Activated CD4-positive, alpha-beta memory T cell treated with anti-CD3 and anti-CD28 coated beads, Interleukin-2, amount 10 ng/mL, durations not matched to agents 7 days and 5 days (primary cell): ENCODE measurements at places on chromosomes 2 and 18. TPM values are rescaled to one million over a fixed set of nuclear protein-coding genes. Genes with fewer than 3 reads are reported as not detected.

The VAMP5 gene
- 89.6 TPM for total RNA-seq

DNA sequence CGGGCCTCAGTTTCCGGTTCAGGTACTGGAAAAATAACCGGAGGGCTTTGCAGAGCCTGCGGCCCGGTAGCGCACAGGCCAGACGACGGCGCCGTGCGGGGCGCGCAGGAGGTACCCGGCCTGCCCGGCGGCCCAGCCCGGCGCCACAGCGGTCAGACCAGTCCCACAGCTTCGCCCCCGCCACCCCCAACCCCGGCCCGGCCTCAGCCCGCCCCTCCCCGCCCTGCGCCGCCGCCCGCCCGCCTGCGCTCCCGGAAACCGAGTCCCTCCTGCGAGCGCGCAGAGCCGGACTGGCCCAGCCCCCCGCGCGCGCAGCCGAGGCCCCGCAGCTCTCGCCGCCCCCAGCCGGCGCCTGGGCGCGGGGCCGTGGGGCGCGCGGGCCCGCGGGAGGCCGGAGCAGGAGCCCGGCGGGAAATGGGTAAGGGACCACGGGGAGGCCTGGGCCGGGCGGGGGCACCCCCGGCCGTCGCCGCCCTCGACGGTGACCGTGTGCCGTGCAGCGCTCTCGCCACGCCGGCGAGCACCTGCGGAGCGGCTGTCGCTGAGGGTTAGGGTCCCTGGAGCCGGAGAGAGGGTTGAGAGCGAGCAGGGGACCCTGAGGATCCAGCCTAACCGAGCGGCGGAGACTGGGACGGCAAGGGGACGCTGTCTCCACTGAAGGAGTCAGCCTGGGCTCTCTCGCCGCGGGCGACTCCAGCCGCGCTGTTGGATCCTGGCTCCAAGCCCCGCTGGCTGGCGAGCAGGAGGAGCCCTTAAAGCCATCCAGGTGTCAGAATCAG lies 16.5 kb upstream of the PSD4 start:
- DNase-seq: peak; percentile 57

DNA sequence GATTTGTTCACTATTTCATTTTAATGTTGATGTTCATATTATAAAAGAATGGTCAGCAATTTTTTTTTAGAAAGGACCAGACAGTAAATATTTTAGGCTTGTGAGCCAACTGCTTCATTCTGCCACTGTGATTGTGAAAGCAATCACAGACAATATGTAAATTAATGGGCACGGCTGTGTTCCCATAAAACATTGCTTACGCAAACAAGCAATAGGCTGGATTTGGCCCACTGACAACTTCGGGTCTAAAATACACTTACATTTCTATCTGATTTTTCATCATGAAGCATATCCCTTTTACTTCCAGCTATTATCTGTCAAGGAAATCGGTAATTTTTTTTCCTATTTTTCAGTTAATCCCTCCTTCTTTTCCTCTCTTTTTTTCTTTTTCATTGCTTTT lies 182.2 kb upstream of the CDH2 start:
- DNase-seq: no peak

DNA sequence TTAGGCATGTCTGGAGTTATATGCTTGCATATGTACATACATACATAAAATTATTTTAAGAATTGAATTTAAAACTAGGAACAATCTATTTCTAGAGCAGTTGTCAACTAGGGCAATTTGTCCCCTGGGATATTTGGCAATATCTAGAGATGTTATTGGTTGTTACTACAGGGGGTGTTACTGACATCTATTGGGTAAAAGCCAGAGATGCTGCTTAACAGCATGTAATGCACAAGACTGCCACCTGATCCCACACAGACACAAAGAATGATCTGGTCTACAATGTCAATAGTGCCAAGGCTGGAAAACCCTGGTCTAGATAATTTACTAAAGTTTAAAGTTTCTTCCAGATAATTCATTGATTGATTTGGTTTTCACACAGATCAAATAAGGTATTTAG lies 185.3 kb downstream of the NYAP2 start:
- DNase-seq: no peak

- DNase-seq: no peak
Measured at GRCh38 chr2:120271711-120272379, 19.2 kb downstream of the RALB start.

DNA sequence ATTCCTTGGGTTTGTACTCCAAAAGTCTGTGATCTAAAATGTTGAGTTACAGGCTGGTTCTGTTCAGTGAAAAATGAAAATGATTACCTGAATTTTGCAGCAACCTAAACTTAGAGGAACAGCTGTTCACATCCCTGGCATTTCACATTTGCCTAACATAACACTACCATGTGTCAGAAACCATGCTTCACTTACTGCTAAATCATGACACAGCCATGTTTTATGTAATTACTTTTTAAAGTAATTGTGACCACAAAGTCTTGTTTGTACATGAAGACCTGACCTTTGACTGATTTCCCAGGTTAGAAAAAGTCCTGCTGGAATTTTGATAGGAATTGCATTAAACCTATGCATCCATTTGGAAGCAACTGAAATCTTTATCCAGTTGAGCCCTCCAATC lies 79.1 kb downstream of the FAM168B start:
- DNase-seq: no peak

The RASGRP3 gene
- 8.4 TPM for total RNA-seq

GRCh38 chr2:44943031-44943692 lies 1.7 kb downstream of the SIX3 start:
- DNase-seq: no peak

The DUSP2 gene
- total RNA-seq: 40.8 TPM

GRCh38 chr2:189421644-189422043 lies 19.6 kb upstream of the WDR75 start:
- DNase-seq: no peak

GRCh38 chr2:96961210-96961950 lies 25.0 kb downstream of the FAM178B start:
- DNase-seq: no peak

DNA sequence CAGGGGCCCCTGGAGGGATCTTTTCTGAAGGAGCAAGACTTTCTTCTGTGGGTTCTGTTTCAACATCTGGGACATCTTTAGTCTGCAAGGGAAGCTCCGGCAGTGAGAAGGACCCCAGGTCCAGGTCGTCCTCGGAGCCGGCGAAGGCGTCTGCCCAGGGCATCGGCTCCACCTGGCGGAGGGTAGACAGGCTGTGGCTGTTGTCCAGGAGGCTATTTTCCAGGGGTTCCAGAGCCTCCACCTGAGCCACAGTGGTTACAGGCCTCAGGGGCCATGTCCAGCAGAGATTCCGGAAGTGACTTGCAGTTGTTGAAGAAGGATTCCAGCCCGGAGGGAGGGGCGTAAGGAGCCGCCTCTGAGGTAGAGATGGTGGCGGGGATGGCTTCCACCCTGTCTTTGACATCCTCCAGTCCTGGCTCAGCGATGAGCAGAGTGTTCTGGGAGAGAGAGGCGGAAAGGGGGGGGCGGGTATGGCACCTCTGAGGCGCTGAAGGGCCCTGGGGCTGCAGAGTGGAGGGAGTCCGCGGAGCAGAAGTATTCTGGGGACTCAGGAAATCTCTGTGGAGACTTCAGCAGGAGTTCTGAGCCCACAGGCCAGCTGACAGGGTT lies 891.3 kb upstream of the LRRTM1 start:
- no peak for DNase-seq

DNA sequence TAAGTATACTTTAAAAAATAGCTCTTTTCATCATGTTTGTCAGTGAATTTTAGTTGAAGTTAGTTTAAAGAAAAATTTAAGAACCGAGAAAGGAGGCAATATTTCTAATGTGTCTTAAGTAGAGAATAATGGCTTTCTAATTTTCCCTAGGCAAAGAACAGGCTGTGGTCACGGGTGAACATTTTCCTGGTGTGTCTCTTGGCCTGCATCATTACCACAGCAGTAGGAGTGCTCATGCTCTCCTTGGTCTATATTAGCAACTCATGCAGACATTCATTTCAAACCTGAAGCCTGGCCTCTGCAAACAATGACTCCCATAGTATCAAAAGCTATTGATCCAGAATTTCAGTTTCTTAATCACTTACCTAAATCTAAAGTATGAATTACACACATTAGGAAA lies 57.4 kb downstream of the C18orf54 start:
- no peak for DNase-seq

DNA sequence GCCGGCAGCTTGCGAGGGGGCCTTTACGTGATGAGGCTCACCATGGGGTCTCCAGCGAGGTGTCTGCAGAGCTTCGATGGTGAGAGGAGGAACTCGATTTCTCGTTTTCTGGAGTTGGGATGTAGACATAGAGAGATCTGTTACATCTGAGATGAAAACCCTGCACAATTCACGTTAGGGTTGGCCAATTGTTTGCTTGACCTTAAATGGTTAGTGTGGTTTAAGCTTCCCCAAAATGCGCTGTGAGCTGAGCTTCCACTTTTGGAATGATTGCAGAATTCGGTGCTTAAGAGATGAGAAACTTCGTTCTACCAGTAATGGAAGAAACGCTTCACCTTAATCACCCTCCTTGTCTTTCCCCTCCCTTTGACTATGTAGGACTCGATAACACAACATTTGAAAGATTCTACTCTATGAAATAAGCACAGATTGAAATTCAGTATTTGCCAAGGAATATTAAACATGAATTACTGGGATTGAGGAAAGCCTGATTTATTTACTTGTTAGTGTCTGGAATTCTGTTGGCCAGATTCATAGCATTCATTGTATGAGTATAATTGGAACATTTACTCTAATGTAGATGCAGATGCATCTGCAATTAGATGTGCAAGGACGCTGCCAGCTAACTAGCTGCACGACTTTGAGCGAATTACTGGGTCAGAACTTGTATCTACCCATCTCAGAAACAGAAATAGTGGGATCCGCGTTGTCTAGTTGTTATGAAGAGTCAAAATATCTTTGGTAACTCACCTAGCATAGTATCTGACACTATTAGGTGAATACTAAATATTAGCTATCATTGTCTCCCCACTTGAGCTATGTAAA lies 1.6 kb upstream of the KLF7 start:
- DNase-seq: no peak

DNA sequence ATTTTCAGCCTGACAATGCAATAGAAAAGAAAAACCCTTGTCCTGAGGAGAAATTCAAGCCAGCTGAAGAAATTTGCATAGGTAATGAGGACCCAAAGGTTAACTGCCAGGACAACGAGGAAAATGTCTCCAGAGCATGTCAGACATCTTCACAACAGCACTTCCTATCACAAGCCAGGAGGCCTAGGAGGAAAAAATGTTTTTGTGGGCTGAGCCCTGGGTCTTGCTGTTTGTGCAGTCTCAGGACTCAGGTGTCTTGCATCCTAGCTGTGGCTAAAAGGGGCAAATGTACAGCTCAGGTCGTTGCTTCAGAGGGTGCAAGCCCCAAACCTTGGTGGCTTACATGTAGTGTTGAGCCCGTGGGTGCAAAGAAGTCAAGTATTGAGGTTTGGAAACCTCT lies 905.1 kb upstream of the FSHR start:
- DNase-seq: no peak
